Fibroblast of the aortic adventitia (primary cell): ENCODE measurements at places on chromosomes 2 and 18. TPM values are rescaled to one million over a fixed set of nuclear protein-coding genes. Genes with fewer than 3 reads are reported as not detected.

GRCh38 chr18:7062811-7063210, 54.8 kb downstream of the LAMA1 start:
- DNase-seq: no peak

The TWIST2 gene
- total RNA-seq: 15.8 and 64.1 TPM in 2 replicates

The TRABD2A gene
- total RNA-seq: 0.33 and 1.6 TPM in 2 replicates

The LIPG gene
- 2.7 and 3.2 TPM in 2 replicates for total RNA-seq

The ALLC gene
- total RNA-seq: not detected in 2 replicates

The MYO5B gene
- total RNA-seq: 0.09 and 0.16 TPM in 2 replicates
